ENCODE measurements at places on chromosomes 1 and 21. TPM values are rescaled to one million over a fixed set of nuclear protein-coding genes. Genes with fewer than 3 reads are reported as not detected.

The CATSPER4 gene
- total RNA-seq, result not detected

The KIF2C gene
- 89.7 TPM for total RNA-seq

The AMPD1 gene
- not detected for total RNA-seq

The PRDX6 gene
- total RNA-seq, result 110 TPM

The CDCA8 gene
- total RNA-seq, result 64.9 TPM

The SPAG17 gene
- not detected for total RNA-seq

The NEK2 gene
- total RNA-seq, result 29.6 TPM

The RAB3B gene
- total RNA-seq, result 0.05 TPM
